ENCODE measurements at places on chromosomes 11 and 22.

- DNase-seq = no peak
Observed at GRCh38 chr22:19775496-19776325, 15.1 kb downstream of the TBX1 start.

DNA sequence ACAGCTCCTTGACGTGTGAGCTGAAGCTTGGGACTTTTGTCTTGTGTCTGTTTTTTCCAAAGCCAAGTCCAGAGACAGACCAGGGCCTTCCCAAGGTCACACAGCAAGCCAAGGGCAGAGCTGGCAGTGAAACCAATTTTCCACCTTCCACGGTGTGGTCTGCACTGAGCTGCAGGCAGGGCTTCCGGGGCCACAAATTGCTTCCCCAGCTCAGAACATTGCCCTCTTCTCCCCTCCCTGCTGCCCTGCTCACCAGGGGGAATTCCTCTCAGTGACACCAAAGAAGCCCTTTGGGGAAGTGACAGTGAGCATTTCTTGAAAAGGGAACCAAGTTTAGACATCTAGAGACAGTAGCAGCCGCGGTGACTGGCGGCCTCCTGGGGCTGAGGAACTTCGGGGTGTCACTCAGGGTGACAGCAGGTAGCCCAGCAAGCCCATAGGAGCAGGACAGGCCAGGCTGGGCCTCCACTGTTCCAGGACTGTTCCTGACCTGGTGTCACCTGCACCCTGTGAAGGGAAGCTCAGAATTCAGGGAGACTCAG lies 9.2 kb downstream of the FXYD2 start:
- no peak for DNase-seq

DNA sequence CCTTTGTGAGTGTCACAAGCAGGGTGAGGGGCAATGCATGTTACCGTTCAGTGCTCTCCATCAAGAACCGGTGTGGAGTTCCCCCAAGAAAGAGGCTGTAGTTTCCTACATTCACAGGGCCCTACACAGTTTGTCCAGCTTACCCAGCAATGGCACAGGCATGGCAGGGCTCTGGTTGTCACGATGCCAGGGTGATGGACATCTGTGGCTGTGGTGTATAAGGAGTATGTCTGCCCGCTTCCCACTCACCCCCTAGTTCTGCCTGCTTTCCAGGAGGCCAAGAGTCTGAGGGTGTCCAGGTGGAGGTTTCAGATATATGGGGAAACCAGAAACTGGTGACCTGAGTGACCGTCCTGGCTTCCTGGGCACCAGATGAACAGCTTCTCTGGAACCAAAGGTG lies 116.1 kb downstream of the PKNOX2 start:
- DNase-seq = no peak

DNA sequence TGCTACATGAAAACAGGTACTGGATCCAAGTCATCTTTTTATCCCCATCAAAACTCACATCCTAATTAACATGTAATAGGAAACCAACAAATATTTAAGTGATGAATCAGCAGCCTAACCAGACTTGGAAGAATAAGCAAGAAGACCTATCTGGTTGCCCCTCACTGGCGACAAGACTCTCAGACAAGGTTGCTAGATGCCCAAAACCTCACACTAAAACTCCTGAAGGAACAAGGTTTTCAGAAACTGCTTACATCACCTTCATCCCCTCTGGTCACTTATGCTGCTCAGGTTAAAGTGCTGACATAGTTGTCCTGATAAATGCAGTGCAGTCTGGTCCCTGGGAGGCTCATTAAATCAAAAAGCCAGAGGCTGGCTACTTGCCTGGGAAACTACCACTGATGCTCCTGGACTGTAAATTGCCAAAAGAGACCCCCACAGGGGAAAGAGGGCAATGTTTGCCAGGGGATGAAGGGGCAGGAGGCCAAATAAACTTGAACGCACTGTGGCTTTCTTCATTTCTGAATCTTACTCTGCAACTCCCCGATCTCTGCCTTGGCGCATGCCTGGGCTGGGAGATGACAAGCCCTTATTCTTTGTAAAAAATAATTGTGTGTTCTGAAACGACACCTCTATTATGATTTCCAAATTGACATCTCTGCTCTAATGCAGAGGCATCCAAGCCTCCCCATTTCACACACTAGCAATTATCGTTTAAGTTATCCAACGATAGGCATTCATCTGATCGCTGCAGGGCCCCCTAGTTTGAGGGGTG lies 72.7 kb downstream of the AMBRA1 start:
- peak; percentile 70 for DNase-seq

DNA sequence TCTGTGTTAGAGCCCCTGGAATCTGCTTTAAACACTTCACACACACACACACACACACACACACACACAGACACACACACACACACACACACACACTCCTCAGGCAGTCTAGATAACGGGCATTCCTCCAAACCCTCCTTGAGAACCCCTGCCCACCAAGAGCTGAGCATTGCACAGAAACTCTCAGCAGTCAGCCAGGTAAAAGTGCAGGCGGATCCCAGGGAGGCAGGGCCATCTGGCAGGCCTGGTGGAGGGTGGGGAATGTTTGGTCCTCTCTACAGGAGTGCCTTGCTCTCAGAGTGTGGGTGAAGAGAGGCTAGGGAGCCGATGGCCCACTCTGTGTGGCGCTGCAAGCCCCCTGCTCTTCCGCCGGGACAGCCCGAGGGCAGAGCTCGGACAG lies 190.2 kb downstream of the BUD13 start:
- DNase-seq = no peak

DNA sequence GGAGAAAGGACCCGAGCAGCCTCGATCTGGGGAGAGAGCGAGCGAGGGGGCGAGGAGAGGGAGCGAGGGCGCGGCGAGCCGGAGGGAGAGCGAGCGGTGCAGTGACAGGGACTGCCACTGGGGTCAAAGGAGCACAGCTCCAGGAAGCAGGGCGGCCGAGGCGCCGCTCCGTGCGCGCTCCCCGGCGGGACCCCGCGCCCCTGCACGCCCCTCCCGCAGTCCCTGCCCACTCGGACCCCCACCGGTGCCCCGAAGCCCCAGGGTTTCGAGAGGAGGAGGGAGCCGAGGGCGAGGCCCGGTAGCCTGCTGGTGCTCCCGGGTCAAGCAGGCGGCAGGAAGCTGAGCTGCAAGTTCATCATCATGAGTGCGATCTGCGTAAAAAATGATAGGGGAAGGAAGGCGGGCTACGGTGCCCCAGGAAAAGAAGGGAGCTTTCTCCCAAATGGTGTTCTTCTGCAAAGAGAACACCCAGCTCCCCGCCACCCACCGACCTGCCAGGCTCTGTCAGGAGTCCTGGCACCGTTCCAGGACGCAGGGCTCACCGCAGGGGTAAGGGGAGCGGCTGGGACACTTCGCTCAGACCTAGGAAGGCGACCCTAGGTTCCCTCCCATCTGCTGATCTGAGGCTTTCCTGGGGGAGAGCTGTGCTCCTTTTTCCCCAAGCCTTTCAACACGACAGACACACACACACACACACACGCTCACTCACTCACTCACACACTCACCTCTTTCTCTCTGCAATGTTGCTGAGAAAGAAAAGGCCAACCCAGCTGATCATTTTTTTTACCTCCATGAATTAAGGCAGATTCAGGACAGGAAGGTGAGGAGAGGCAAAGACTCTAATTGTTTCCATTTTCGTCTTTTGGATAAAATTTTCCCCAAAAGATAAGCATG lies at the start of gene MPPED2:
MPPED2 (minus strand) TSS at position 103 of the 894 bp plus-strand sequence. CDS start 5,980 bp downstream, outside the sequence.
- peak; percentile 2 for DNase-seq

- no peak for DNase-seq
Observed at GRCh38 chr11:113065330-113065729, 104.1 kb downstream of the NCAM1 start.

DNA sequence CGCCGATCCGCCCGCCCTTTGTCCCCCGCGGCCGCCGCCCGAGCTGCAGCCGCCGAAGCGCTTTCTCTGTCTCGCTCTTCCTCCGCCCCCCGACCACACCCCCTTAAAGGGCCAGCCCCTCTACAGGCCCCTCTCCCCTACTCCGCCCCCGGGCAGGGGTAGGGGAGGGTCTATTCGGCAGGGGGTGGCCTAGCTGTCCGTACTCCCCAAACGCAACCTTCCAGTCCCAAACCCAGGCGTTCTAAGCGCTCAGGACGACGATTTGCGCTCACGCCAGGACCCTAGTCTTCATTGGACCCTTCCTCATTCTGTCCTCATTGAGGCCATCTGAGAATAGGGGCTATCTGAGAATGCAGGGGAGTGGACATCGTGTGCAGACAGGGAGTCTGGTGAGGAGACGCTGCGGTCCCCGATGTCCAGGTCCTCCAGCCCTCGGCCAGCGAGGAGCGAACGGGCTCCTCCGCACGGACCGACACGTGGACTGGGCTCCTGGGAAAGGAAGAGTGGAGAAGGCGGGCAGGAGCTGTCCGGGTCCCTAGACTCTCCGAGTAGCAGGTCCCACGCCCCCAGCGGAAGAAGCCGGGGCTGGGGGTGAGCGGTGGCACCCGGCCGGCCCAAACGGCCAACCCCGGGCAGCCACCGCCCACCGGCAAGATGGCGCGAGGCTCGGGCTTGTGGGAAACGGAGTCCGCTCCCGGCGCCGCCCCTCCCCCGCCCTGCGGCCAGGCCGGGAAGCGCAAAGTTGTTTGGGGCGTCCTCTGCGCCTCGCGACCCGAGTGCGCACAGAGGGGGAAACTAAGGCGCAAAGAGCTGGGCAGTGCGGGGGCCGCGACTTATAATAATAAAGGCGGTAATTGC lies at the start of gene PPP1R14B:
PPP1R14B (minus strand) TSS at position 73 of the 858 bp plus-strand sequence. CDS start 270 bp downstream, outside the sequence.
- peak; percentile 85 for DNase-seq

GRCh38 chr11:114036147-114036811 lies 23.2 kb upstream of the ZBTB16 start:
- peak; percentile 61 for DNase-seq

DNA sequence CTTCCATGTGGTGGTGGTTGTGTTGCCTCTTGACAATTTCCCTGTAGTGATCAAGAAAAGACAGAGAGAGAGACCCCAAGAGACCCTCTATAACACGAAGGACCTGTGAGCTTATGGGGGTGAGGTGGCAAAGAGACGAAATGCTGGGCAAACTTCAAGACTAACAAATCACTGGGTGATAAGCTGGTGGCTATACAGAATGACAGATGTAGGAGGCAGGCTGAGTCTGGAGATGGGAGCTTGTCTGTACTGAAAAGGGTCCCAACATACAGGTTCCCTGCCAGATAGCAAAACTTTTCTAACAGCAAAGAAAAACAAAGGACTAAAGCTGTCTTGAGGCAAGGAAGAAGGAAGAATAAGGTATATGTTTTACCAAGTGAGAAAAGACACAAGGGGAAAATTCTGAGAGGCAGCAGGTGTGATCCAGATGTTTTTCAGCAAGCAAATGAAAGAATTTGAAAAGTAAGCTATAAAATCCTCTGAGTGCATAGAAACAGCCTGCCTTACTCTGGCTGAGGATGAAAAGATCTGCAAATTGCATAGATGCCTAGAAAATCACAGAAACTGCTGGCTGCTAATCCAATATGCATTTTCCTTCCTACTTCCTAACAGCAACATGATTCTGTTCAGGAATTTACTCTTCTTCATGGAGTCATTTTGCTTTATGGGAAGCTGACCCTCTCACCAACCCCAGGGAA lies 21.9 kb upstream of the LYVE1 start:
- DNase-seq = no peak

DNA sequence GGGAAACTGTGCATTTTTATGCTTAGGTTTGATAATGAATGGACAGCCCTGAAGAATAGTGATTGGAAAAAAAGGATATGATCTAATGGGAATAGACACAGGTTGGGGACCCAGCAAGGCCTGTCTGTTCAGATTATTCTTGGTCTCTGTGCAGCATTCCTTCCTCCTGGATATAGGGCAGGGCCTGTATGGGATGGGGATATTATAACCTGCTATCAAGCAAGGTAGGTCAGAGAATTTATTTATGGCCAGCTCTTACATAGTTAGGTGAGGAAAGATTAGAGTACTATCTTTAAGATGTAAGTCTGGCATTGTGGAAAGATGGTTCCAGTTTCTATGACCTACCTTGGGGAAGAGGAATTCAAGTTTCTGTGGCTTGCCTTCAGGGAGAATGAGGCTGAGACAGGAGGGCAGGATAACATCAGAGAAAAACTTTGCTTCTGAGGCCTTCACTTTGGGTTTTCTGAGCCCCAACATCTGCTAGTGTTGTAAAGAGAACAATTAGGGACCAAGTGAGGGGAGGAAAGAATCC lies 8.5 kb upstream of the BIRC2 start:
- no peak for DNase-seq

- no peak for DNase-seq
Observed at GRCh38 chr22:49007013-49007653, 820.5 kb downstream of the BRD1 start.

DNA sequence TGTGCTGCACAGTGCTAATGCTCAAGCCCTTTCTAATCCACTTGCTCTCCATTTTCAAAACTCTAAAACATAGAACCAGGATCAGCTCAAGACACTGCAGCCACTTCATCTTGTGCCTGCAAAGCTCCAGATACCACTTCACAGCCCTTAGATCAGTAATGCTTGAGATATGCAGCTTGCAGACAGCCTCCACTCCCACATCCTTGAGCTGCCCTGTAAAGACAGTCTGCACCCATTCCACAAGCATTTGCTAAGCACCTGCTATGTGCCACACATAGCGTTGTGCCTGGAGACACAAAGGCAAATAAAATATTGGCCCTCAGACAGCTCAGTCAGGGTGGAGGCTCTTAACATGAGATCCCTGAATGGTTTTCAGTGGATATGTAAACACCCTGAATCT lies 192.5 kb upstream of the SNX19 start:
- peak; percentile 7 for DNase-seq

- no peak for DNase-seq
Observed at GRCh38 chr11:131666617-131667016, 296.2 kb downstream of the NTM start.

- peak; percentile 61 for DNase-seq
Observed at GRCh38 chr11:6705905-6706535, 22.9 kb upstream of the MRPL17 start.

DNA sequence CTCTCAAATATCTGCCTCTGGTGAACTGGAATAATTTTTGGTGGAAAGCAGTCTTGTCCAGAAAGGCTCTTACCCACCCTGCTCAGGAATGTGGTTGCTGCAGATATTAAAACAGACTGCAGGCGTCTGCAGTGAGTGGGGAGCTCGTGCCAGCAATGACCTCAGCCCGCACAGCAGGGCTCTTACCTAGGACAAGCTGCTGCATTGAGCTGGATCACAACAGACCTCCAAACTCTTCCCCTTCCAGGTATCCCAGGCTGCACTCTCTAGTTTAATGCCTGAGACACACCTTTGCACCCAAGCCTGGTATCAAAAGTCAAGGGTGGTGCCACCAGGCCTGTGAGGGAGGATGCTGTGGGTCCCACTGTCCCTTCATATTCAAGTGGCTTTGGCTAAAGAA lies 69.7 kb upstream of the CDON start:
- DNase-seq = peak; percentile 59

- no peak for DNase-seq
Observed at GRCh38 chr11:17607591-17608570, 60.8 kb downstream of the OTOG start.

- no peak for DNase-seq
Observed at GRCh38 chr22:31944700-31945442, 536 bp downstream of the YWHAH start.

GRCh38 chr11:15817001-15817400 lies 539.3 kb downstream of the SOX6 start:
- no peak for DNase-seq
